Fibroblast of mammary gland (primary cell): ENCODE measurements at places on chromosomes 1 and 21.

- DNase-seq: no peak
Observed at GRCh38 chr1:6591222-6591621, 11.4 kb downstream of the ZBTB48 start.

DNA sequence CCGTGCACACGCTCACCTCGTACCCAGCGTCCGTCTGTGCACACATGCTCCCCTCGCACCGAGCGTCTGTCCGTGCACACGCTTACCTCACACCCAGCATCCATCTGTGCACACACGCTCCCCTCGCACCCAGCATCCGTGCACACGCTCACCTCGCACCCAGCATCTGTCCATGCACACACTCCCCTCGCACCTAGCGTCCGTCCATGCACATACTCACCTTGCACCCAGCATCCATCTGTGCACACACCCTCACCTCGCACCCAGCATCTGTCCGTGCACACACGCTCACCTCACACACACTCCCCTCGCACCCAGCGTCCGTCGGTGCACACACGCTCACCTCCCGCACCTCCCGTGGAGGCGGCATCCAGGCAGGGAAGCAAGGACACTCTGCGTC lies 24.4 kb upstream of the COL18A1 start:
- no peak for DNase-seq

GRCh38 chr1:22778408-22778807 lies 67.8 kb downstream of the EPHB2 start:
- DNase-seq: no peak

DNA sequence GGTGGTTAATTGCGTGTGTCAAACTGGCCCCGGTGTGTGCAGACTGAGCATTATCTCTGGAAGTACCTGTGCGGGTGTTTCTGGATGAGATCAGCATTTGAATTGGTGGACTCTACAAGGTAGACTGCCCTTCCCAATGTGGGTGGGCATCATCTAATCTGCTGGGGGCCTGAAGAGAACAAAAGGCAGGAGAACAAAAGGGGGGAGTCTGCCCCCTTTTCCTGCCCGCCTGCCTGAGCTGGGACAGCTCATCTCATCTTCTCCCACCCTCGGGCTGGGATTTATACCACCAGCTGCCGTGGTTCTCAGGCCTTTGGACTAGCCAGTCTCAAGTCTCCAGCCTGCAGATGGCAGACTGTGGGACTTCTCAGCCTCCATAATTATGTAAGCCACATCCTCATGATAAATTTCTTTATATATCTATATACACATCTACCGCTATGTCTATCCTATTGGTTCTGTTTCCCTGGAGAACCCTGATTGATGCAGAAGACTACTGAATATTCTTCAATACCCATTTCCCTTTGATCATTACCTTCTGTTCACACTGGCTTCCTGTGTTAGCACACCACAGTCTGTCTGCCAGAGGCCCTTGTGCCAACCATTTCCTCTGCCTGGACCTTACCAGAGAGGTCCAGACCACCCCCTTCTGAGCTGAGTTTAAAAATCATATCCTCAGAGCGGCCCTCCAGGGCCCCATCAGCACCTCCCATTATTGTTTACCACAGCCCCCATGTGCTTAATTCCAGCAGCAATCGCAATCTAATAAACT lies 25.2 kb downstream of the RCAN1 start:
- DNase-seq: no peak

GRCh38 chr21:44199448-44199847 lies 41.3 kb downstream of the ICOSLG start:
- no peak for DNase-seq

DNA sequence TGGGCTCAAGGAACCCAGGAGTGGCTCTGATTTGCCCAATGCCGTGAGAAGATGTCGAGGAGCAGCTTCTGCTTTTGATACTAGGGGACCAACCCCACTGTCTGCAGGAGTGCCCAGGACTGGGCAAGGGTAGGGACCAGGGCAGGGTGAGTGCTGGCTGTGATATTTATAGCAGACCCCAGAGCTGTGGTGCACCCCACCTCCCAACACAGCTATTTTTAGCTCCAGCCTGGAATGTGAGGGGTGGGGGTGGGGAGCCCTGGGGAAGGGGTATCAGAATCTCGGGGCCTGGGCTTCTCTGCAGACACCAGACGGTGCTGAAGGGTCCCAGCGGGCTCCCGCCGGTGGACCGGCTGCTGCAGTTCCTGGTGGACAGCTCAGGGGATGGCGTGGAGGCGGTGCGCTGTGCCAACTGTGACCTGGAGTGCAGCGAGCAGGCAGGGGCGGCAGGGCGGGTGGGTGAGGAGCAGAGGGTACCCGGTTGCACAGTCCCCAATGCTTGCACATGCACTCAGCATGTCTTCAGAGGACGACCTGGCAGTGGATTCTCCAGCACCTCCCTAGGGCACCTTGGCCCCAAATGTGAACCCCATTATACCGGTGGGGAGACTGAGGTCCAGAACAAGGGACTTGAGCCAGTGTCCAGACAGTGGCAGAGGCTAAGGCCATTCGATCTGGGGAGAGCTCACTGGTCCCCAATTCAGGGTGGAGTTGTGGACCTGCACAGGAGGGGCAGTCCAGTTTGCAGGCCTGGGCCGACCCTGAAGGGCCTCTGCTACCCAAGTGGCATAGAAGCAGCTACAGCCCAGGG lies 1.4 kb downstream of the RNF207 start:
- DNase-seq: no peak

- peak; percentile 48 for DNase-seq
Observed at GRCh38 chr1:168422203-168422847, 121.5 kb downstream of the XCL2 start.

DNA sequence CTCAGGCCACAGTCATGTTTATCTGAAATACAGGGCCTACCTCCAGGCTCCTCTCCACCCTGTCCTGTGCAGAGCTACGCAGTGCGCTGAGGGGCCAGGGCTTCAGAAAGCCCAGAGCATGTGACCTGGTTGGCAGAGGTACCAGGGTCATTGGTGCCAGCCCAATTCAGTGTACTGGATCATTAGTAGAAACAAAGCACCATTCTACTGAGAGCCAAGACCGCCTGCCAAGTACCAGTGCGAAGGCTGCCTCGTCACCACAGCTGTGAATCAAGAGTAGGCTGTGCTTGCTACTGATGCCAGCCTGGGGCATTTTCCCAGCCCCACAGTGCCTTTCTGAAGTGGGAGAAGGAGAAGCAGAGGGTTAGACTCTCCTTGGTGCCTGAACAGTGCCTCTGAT lies 59.8 kb downstream of the CAPN9 start:
- no peak for DNase-seq

GRCh38 chr1:53344921-53345838 lies 17.3 kb upstream of the LRP8 start:
- no peak for DNase-seq

- DNase-seq: no peak
Observed at GRCh38 chr1:48035371-48036141, 38.4 kb upstream of the TRABD2B start.
